ENCODE measurements at places on chromosomes 4 and X.

DNA sequence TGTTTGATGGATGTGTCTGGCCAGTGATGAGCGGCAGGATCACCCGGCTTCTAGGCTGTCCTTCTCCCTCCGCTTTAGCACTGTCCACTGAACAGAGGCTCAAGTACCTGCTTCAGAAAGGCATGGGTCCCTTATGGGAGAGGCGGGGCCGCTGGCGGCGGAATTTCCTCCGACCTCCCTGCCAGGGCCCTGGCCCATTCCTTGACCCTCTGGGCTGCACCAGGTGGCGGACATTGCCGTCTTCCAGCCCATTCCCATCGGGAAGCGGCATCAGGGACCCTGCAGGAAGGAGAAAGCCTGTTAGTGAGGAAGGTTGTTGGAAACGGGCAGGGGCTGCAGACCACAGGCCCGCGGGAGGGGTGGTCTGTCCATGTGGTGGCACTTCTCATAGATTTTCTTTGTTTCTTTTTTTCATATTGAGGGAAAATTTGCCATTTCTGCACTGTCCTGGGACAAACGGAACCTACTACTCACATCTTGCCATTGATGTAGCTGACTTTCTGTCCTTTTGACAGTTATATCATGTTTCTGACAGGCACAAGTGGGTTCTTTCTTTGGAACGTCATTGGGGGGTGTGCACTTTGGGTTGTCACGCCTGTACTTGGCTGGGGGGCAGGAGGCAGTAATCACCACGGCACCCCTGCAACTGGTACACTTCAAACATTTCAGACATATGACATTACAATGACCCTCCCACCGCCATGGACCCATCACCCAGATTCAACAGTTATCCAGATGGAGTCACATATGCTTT lies 6.1 kb downstream of the APLN start:
- DNase-seq: no peak

- no peak for DNase-seq
These were observed 3.7 kb upstream of the SRP72 start for GRCh38 chr4:56463711-56464110.

GRCh38 chr4:99059550-99059949 lies 29.0 kb downstream of the ADH5 start:
- no peak for DNase-seq

DNA sequence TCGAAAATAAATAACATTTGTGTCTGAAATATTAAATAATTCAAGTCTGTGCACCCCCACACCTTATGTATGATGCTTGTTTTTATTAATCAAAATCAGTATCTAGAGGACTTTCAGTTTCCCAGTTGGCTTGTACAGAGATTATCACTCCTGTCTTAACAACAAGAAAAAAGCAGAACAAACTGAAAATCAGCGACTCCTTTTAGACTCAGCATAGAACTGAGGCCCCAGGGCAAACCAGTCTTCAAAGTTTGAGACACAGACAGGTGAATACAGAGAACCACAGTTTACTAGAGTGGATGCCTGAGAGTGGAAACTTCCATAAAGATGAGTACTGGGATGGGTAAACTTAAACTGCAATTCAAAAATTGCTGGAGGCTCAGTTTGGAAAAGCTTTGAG lies 142.8 kb upstream of the KLF8 start:
- no peak for DNase-seq

DNA sequence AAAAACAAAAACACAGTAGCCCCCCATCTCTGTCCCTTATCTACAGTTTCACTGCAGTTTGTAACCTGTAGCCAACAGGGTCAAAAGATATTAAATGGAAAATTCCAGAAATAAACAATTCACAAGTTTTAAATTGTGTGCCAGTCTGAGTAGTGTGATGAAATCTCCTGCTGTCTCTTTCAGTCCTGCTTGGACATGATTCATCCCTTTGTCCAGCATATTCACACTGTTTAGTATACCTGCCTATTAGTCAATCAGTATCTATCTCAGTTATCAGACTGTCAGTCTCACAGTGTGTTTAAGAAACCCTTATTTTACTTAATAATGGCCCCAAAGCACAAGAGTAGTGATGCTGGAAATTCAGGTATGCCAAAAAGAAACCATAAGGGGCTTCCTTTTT lies 21.9 kb downstream of the CNOT6L start:
- no peak for DNase-seq

GRCh38 chr4:113147498-113148111 lies 98.2 kb downstream of the ANK2 start:
- DNase-seq: no peak

DNA sequence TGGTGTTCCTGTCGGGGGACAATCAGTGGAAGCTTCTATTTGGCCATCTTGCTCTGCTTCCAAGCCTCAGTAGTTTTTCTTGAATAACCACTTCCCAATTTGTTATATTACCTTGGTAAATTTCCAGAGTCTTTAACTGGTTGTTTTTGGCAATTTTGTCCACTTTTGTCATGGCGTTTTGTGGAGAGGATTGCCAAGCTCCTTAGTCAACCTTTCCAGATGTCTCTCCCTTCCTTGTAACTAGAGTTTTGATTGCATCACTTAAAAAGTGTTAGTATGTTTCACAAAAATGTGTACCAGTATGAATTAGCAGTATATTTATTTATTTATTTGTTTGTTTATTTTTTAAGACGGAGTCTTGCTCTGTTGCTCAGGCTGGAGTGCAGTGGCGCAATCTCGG lies 15.8 kb upstream of the UXT start:
- DNase-seq: no peak

- no peak for DNase-seq
These were observed 18.5 kb downstream of the LAP3 start for GRCh38 chr4:17595471-17596005.

- no peak for DNase-seq
These were observed 214.4 kb upstream of the CPEB2 start for GRCh38 chr4:14787894-14788293.

DNA sequence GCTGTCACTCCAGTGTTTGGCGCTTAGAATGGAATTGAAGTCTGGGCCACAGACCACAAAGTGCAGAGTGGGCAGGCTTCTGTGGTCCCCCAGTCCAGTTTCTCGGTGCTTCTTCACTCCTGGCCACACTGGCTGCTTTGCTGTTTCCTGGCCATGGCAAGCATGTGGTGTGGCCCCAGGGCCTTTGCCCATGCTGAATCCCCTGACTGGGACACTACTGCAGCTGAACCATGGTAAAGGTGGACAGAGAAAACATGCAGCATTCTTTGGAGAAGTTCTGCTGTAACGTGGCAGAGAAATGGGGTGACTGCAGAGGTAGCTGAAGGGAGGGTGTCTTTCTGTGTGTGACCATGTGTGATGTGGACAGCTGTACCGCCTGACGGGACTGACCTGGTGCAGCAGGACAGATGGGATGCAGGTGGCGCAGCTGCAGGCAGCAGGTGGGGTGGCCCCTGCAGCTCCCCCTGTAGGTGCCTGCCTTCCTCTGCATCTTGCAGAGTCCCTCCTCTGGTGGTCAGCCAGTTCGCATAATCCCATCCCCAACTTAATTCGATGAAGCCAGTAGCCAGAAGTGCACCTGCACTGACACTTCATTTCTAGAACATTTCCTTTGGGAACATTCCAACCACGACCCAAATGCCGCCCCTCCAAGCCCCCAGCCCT lies 13.2 kb upstream of the S100P start:
- DNase-seq: no peak

- no peak for DNase-seq
These were observed 20.3 kb downstream of the P2RY8 start for GRCh38 chrX:1516596-1517104.

GRCh38 chr4:146465628-146466027 lies 56.1 kb downstream of the SLC10A7 start:
- no peak for DNase-seq

Data from NCI-H748 treated with DMSO at 0.1 percent for 48 hours (cell line).